ENCODE measurements at places on chromosomes 12 and 14.
A peak's percentile ranks its signal among the peaks of the same experiment; 100 is the strongest.

GRCh38 chr12:63893170-63893569 lies 48.7 kb downstream of the SRGAP1 start:
- peak; percentile 39 for ATAC-seq

GRCh38 chr12:57234571-57235016 lies 5.1 kb downstream of the SHMT2 start:
- ATAC-seq: no peak

DNA sequence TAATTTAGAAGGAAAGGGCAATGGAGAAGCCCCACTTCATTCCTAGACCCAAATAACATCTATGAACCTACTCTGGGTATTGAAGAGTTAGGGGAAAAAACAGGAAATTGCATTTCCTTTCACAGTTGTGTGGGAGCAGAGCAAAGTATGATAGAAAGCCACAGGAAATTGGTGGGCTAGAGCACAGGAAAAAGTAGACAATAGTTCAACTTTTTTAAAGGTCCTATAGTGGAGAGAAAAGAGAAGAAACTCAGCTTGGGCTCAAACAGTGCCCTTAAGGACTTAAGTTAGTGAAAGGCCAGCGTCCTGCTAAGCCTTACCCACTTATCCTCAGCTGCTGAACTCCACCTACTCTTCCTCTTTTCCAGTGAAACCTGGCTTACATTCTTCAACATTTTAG lies 258.1 kb downstream of the DPY19L2 start:
- no peak for ATAC-seq

DNA sequence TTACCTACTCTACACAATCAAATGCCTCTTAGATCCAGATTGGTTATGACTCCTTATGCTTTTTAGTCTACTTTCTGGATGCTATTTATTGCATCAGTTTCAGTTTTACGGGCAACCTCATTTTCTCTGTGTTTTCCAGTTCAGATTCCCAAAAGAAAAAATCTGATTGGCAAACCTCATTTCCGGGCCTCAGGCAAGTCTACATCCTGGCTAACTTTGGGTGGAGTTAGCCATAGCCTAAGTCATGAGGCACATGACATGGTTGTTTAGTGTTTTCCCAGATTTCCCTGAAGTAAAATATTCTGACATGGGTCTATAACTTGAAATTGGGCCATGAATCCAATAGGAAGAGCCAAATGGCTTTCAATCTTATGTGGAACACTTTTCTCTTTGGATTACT lies 339.7 kb downstream of the NUAK1 start:
- no peak for ATAC-seq

- no peak for ATAC-seq
Observed at GRCh38 chr14:35287431-35288013, 4.7 kb upstream of the PSMA6 start.

DNA sequence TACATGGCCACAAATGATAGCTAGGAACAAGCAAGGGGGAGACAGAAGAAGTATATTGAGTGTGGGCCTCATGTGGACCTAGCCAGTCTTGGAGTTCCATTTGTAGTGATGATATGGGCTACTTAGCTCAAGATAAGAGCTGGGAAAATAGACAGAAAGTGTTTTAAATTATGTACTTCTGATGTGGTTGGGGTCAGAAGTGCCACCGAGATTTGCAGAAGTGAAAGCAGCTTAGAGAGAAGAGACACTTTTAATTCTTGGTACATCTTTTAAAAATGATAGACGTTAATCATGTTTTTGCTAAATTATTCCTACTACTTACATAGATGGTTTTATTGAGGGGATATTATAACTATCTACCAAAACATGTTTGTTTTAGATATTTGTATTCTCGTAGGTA lies 198.3 kb upstream of the PDZRN4 start:
- no peak for ATAC-seq

DNA sequence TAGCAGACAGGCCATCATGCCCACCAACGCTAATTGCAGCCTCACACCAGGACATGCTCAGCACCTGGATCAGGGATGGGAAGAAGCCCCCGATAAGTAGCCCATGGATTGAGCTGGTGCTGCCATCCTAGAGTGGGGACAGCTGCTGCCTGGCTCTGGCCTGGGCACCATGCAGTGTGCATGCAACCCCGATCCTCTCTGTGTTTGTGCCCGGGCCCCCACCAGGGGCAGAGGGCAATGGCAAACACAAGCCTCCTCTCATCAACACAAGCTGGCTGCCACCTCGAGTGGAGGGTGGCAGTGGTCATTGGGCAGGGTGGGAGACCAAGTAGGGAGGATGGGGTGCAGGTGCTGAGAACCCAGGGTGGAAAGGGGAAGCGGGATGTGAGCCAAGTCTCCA lies 23.3 kb upstream of the SOCS2 start:
- ATAC-seq: no peak

DNA sequence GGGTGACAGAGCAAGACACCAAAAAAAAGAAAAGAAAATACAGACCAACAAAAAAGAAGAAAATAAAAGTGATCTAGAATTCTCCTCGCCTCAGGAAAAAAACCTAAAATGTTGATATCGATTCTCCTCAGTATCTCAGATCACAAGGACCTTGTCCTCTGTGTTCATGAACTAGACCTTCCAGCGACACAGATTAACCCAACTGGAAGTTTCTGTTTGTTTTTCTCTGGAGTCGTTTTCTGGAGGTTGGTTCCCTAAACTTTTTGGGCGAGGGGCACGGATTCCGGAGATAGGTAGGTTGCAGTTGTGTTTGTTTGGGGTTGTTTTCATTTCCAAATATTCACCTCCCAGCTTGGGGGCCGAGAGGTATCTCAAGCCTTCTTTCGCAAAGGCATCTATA lies 559 bp upstream of the RFC5 start:
- ATAC-seq: no peak

DNA sequence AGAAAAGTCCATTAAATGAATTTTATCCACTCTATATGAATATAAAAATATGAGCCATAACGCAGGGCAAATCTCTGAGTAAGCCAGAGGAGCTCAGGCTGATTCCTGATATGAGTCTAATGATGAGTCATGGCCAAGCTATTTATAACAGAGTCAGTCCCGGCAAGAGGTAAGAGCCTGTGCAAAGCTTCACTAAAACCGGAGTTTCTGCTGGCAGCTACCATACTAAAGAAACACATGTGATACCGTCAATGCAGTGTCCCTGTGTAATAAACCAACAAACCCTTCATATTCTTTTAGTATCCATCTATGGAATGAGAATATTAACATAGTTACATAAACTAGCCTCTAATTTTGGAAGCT lies 319.4 kb downstream of the KCNC2 start:
- peak; percentile 99 for ATAC-seq

- ATAC-seq: no peak
Observed at GRCh38 chr12:41055875-41056577, 132.1 kb upstream of the PDZRN4 start.

GRCh38 chr12:113208041-113208934 lies 13.0 kb upstream of the TPCN1 start:
- no peak for ATAC-seq

DNA sequence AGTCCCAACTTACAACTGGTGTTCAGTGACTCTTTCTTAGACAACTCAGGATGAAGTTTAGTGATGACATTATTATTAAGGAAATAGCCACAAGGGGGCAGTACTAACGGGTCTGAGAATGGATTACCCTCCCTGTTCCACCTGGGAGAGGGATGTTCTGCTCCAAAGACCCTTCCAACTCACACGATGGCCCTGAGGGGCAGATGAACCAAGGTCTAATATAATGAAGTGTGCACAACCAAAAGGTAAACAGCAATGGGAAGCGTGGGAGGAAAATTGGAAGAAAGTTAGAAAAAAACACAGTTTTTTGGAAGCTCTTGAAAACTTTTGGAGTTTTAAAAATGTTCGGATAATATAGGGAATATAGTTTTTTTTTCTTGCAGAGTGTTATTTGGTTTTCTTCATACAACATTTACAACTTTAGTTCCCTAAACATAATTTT lies 24.0 kb downstream of the FGF6 start:
- ATAC-seq: peak; percentile 83

DNA sequence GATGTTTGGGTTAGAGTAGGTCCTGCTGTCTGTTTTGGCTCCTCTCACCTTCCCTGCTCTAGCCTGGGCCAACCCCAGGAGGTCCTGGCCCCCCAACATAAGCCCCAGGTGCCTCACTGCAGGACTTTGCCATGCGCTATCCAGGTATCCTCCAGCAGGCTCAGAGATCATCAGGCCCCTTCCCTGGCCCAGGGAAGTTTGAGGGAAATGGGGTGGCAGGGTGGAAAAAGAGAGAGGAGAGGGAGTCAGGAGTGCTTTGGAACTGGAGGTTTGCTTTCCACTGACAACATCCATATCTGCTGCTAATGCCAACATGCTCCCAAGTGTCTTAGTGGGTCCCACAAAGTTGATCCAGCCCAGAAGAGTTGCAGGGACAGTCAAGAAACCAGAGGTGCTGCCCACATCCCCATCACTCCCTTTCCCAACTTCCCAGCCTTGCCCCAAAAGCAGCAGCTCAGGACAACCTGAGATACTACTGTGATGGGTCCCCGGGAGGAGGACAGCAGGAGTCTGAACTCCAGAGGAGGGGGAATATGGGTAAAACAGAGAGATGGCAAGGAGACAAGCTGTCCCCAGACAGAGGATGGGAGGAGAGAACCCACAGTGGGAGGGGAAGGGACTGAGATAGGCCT lies 677 bp downstream of the TNS2 start:
- no peak for ATAC-seq

DNA sequence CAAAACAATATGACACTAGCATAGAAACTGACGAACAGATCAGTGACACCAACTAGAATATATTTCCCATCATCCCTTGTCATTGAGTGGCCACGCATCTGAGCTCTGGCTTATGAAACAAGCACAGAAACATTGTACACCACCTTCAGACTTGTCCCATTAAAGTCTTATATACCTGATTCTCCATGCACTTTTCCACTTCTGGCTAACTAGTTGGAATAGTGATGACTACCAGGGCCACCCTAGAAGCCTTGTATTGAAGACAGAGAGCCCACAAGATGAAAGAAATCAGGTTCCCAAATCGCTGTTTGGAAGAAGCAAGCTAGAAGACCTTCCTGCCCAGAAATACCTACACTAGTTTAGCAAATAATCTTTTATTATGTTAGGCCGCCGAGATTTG lies 99.7 kb upstream of the PPM1H start:
- no peak for ATAC-seq

- no peak for ATAC-seq
Observed at GRCh38 chr14:50953502-50953901, 9.2 kb upstream of the PYGL start.

- peak; percentile 93 for ATAC-seq
Observed at GRCh38 chr14:68444449-68445168, 348.3 kb downstream of the ZFP36L1 start.

- ATAC-seq: no peak
Observed at GRCh38 chr12:107457362-107457935, 228.2 kb upstream of the PWP1 start.

- peak; percentile 56 for ATAC-seq
Observed at GRCh38 chr14:55707365-55707804, 127.4 kb downstream of the KTN1 start.

DNA sequence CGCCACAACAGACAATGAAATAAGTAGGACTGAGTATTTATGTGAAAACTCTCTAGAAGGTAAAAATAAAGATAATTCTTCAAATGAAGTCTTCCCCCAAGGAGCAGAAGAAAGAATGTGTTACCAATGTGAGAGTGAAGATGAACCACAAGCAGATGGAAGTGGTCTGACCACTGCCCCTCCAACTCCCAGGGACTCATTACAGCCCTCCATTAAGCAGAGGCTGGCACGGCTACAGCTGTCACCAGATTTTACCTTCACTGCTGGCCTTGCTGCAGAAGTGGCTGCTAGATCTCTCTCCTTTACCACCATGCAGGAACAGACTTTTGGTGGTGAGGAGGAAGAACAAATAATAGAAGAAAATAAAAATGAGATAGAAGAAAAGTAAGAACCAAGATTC lies 82.7 kb downstream of the VEZT start:
- ATAC-seq: no peak

Measured in SK-N-SH treated with all-trans-retinoic acid at 6 μM for 48 hours (cell line).